ENCODE measurements at places on chromosomes 12 and 14. TPM values are rescaled to one million over a fixed set of nuclear protein-coding genes. Genes with fewer than 3 reads are reported as not detected.

The KITLG gene
- total RNA-seq: 8.1 TPM

The SIX1 gene
- 0.59 TPM for total RNA-seq

DNA sequence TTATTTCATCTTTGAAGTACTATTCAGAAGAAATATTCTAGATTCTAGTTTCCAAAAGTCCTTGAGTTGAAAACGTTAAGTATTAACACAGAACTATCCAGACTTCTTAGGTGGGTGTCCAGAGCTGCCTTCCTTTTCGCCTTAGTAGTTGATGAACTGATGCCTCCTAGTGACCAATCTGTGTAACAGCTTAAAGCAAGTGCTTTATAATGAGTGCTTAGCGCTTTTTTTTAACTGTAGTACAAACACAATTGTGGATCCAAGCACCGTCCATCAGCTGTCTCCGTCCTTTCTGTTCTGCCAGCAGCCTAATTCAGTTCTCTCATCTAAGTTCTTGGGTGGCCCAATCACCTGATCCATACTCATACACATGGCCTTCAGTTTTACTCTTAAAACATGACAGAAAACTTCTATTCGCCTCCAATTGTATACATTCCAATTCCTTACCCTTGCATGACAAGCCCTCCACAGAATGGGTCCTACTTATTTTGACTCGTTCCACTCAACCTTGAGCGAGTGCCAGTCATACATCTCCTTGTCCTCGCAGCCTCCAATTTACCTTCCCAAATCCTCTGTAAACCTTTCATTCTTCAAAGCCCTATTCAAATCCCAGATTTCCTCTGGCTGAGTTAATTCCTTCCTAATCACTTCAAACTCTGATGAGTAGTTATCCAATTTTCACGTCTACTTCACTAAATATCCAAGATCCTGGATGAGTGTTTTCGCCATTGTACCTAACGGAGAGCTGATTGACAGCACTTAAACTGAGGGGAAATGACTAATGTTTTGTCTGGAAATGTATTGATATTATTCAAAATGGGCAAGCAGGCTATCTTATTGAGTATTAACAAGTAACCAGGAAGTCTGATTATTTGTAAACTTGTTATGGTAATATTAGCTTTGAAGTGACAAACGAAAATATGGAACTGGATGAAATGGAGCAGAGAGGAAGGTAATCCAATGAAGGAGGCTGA, 5.8 kb upstream of the PHLDA1 start:
- no peak for DNase-seq

DNA sequence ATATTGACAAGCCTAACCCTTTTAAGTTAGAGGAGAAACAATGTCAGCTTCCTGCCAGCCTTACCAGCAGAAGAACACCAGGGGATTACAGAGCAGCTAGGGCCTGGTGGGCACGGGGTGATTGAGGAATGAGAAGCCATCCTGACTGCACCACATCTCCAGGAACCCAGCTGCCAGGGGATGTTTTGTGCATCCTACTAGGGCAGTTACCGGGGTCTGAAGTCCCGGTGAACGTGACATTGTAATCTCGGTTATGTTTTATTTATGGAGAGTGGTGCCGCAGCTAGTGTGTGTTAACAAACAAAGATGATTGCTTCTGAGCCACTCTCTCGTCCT, 115.9 kb downstream of the BCL11B start:
- no peak for DNase-seq

DNA sequence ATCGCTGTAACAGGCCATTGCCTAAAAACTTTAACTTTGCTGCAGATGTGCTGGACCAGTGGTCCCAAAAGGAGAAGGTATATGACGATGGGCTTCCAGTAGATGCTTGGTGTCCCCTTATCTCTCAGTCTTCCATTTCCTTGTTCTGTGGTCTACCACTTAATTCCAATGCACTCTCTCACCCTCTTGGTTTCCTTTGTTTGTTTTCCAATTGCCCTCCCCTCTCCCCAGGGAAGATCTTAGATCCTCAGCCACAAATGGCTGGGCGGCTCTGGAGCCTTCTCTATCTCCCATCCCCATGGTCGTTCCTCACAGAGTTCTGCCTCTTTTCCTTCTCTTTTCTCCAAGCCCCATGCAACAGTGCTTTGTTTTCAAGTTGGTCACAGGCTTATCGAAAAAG, 584 bp downstream of the ACSM4 start:
- DNase-seq: no peak

DNA sequence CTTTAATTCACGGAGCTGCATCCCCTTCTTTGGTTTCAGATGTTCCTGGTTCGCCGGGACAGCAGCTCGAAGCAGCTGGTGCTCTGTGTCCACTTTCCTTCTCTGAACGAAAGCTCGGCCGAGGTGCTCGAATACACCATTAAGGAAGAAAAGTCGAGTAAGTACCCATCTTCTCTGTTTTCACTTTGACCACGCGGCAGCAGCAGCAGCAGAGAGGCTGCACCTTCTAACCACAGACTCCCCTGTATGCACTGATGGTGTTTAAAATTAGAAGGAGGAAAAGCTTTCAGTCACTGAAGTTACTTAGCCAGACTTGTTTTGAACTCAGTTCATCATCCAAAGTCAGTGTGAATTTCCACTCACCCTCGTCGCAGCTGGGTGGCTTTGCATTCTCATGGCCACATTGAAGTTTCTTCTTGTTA, 63.8 kb downstream of the RIN3 start:
- no peak for DNase-seq

GRCh38 chr12:60269611-60270269, 673.9 kb downstream of the SLC16A7 start:
- no peak for DNase-seq

The VRTN gene
- total RNA-seq: 128 TPM

DNA sequence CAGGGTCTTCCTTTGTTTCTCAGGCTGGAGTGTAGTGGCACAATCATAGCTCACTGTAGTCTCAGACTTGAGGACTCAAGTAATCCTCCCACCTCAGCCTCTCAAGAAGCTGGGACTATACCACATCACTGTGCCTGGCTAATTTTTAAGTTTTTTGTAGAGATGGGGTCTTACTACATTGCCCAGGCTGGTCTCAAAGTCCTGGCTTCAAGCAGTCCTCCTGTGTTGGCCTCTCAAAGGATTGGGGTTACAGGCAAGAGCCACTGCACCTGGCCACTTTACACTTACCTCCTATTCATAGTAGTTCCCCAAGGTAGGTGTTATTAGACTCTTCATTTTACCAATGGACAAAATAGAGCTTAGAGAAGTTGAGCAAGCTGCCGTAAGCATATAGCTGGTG, 29.2 kb downstream of the STYX start:
- DNase-seq: no peak

The OTOGL gene
- 0.39 TPM for total RNA-seq

The MYF6 gene
- total RNA-seq: 0.15 TPM

DNA sequence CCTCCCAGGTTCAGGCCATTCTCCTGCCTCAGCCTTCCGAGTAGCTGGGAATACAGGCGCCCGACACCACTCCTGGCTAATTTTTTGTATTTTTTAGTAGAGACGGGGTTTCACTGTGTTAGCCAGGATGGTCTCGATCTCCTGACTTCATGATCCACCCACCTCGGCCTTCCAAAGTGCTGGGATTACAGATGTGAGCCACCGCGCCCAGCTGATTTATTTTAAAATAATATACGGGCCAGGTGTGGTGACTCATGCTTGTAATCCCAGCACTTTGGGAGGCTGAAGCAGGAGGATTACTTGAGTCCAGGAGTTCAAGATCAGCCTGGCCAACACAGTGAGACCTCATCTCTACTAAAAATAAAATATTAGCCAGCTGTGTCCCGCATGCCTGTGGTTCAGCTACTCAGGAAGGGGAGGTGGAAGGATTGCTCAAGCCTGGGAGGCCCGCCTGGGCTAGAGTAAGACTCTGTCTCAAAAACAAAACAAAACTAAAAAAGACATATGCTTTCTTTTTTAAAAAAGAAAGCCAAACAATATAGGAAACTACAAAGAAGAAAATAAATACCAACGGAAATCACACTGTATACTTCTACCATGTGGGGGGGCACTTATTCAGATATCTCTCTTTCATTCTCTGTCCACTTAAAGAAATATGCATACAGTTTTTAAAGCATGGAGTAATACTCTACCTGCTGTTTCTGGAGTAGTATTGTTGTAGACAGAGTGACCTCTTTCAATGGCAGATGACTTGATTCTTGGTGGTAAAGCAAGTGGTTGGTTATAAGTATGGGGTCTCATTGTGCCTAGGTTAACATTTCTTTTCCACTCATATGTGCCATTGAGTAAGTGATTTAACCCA, 930 bp upstream of the MIA2 start:
- no peak for DNase-seq

DNA sequence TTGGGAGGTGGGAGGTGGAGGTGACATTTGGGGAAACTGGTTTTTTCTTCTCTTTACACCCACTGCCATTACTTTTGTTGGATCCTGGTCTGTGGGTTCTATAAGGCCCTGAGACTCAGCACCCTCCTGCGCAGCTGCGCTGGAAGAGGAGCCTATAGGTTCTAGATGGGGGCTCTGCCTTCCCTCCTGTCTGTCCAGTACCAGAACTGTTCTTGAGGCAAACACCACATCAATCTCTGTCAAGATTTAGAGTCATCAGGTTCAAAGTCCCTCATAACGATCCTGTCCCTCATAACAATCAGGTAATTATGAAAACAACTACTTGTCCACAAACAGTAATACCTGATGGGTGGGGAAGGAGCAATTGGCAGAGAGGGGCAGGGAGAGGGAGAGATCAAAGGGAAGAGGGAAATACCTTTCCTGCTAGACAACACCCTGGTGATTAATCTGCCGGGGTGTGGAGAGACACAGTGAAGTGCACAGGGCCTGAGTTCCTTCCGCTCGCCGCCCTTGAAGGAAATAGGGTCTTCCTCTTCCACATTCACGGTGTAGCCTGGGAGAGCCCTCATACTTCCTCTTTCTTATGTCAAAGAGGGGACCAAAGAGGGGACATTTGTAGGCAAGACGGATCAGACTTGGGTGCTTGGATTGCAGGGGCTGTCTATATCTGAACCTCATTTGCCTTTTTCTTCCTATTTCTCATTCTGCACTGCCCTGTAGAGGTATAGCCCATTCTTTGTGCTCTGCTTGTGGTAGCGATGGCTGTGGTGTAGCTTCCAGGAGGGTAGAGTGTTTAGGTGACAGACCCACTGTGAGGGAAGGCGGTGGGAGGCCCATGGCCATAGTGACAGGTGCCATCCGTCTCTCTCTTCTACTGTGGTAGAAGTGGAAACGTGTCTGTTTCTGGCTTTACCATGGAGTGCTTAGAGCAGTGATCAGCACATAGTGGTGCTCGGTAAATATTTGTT, 12.6 kb downstream of the GPRC5A start:
- DNase-seq: no peak

The PTGDR gene
- total RNA-seq: 0.11 TPM

GRCh38 chr14:91058042-91058581, 2.3 kb downstream of the RPS6KA5 start:
- no peak for DNase-seq

GRCh38 chr14:25259470-25259869, 209.5 kb upstream of the STXBP6 start:
- no peak for DNase-seq

The MYF5 gene
- total RNA-seq: not detected
